Esophagus mucosa (tissue), 1 donor: ENCODE measurements at places on chromosomes 1 and 21.
A peak's percentile ranks its signal among the peaks of the same experiment; 100 is the strongest.

DNA sequence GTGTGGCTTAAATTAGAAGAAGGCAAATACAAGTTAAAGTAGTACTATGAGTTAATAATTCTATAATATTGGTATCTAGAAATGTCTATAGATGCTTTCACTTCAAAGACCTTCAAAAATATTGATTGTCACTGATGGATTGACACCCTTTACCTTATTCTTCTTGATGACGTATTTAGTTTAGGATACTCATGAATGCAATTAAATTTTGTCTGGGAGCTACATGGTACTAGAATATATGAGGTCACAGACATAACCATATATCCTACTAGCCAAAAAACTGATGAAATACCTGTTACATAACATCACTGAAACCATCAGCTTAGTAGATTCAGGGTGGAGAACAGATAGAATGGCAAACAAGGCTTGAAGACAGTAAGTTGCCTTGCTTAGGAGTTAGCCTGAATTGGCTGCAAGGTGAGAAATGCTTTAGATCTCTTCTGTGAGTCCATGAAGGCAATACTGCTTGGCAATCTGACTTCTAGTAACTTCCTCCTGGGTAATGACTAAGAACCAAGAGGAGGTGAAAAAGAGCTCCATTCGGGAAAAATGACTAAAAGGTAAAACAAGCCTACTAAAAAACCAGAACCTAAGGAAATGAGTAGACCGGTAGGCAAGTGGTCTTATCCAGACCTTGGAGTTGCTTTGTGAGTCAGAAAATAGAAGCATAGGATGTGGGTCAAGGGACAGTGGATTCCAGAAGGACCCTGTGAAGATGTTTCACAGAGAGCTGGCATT lies 16.9 kb upstream of the ARHGAP29 start:
- no peak for ATAC-seq

GRCh38 chr1:203517426-203518110 lies 23.6 kb downstream of the OPTC start:
- peak; percentile 30 for ATAC-seq

DNA sequence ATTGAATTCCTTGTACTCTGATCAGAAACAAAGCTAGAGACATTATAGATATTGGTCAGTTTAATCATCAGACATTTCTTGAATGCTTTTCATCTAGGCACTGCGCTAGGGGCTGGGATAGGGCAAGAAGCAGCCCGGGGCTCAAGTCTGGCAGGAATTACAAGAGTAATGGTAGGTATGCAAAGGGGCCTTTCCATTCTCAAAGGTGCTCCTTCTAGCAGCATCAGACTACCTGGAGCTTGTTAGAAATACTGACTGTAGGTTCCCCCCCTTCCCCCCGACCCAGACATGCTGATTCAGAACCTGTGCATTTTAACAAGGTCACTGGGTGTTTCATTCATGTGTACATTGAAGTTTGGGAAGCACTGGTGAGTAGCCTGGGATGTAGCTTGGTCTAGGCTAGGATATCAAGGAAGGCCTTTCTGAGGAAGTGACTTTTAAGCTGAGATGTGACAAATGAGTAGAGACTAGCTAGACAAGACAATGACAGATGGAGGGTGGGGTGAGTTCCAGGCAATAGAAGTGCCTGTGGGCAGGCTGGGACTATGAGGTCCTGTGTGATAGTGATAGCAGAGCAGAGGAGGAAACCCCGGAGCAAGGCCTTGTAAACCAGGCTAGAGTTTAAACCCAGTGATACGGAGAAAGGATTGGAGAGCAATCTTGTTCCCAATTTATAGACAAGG lies 26.3 kb downstream of the NFASC start:
- no peak for ATAC-seq

DNA sequence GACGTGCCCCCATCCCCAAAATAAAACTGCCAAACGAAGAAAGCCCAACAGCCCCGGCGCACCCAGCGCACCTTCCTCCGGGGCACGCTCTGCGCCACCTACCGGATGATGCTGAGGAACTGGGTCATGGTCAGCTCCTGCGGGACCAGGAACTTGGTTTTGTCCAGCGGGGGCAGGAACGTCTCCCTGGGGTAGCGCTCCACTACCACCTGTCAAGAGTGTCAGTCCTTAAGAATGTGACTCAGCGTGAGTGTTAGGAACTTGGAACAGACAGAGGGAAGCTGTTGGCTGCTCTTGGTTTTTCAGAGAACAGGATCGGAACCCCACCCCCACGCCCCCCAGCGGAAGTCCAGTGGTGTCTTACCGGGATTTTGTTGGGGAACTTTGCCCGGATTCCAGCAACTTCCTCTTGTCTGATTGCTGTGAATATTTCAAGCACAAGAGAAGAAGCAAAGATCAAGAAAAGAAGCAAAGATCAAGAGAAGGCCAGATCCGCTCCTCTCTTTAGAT lies 431 bp downstream of the MAP1LC3C start:
- ATAC-seq: peak; percentile 67

GRCh38 chr21:33412832-33413519 lies 9.8 kb downstream of the IFNGR2 start:
- peak; percentile 3 for ATAC-seq

- ATAC-seq: no peak
Measured at GRCh38 chr1:112643080-112643479, 23.4 kb downstream of the CAPZA1 start.

GRCh38 chr1:53606651-53607051 lies 132.3 kb downstream of the GLIS1 start:
- ATAC-seq: no peak

- no peak for ATAC-seq
Measured at GRCh38 chr1:32592943-32593342, 53.7 kb downstream of the ZBTB8A start.

DNA sequence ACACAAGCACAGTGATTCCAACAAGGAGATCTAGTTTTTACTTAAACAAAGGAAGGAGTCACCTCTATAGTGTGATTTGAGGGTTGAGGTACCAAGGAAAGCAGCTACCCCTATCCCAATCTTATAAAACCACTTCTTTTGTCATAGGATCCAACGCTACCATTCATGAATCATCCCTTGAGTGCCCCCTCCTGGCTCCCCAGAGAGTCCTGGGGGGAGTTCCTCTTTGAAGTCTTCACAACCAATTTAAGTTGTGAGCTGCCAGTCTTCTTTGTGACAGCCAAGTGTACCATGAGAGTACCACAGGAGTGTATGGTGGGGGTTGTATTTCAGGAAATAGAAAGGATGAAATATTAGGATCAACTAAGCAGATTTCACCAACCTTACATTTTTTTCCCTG lies 39.1 kb upstream of the NHLH2 start:
- no peak for ATAC-seq

- ATAC-seq: no peak
Measured at GRCh38 chr1:15543589-15544568, 17.2 kb downstream of the DNAJC16 start.

DNA sequence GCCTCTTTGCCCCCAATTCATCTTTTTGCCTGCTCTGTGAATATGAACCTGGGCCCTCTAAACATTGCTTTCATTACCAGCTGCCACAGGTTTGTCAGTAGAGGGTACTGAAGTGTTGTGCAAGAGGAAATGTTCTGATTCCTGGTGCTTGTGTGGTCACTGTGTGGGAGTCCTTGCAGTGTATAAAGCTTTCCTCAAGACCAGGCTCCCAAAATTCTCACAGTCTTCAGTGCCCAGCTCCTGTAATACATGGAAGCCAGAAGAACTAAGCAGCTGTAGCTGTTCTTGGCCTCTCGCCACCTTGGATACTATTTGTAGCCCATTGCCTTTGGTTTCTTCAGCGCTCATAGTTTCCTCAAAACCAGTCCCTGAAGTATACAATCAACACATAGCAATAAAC lies 1046.2 kb downstream of the BRINP3 start:
- no peak for ATAC-seq

GRCh38 chr1:107365527-107366240 lies 224.8 kb downstream of the NTNG1 start:
- no peak for ATAC-seq

- ATAC-seq: no peak
Measured at GRCh38 chr1:153337980-153338853, 10.4 kb downstream of the PGLYRP4 start.

DNA sequence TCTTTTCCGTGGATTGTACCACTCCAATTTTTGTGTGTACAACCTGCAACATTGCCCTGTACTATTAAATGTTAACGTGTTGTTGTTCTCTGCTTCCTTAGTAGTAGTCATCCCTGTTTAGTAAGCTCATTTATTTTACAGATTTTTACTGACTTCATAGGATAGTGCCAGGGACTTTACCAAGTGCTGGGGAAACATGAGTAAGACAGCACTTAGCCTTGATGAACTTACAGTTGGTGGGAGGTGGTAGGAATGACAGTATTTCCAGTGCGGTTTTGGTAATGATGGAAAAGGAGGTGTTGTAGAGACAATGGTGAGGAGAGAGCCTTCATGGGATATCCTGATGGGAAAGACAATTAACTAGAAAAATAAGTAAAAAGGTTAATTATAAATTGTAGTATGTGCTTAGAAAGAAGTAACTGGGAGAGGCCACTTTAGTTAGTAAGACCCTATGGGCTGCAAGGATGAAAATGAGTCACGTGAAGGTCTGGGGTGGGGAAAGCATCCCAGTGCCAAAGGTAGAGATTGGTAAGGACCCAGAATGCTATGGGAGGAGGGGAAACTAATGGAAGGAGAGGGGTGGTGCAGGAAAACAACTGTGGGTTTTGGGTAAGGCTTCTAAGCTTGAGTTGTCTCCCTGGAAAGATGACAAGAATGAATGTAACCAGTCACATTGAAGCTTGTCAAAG lies 1.7 kb downstream of the RLF start:
- ATAC-seq: no peak

GRCh38 chr21:34822942-34823341 lies 154.1 kb downstream of the CLIC6 start:
- ATAC-seq: peak; percentile 89

DNA sequence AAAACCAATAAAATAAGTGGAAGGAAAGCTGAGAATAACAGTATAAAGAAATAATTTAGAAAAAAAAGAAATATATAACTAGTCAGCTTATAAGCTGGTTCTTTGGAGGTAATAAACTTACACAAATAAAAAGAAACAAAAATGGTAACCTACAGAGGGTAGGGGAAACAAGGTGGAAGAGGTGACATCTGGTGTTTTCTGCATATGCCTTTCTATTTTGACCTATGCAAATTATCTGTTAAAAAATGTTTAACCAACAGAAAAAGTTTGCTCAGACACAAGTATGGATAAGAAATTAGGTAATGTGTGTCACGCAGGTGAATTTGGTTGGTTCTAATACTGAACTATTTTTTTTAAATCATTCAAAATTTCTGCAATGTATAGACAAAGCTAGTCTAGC lies 53.6 kb upstream of the DMRTA2 start:
- ATAC-seq: no peak

GRCh38 chr1:5901150-5901549 lies 91.1 kb downstream of the NPHP4 start:
- peak; percentile 57 for ATAC-seq

DNA sequence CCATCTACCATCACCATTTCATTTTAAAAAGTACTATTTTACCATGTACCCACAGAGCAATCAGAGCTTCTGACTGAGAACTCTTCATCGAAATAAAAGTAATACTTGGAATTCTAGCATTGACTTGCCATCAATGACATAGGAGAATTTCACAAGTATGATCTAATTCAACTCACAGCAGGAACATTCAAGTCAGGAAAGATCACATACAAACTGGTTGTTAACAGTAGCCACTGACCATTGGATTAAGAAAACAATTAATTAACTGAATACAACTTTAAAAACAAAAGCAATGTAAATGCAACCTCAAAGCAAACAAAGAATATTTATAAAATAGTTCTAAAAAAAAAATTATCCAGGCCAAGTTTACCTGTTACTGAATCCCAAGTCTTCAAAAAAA lies 18.8 kb downstream of the RNF115 start:
- no peak for ATAC-seq

DNA sequence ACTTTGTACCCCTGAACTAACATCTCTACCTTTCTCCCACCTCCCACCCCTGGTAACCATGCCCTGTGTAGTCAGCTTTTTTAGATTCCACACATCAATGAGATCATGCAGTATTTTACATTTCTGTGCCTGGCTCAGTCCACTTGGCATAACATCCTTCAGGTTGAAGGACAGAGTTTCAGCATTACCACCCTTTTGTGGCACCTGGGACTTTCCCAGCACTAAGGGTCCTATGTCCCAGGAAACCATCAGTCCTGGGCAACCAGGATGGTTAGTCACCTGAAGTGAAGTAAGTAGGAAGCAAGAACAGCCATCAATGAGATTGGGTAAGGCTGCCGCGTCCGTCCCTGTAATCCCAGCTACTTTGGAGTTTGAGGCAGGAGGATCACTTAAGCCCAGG lies 370.6 kb downstream of the SIPA1L2 start:
- no peak for ATAC-seq

GRCh38 chr1:227889863-227890405 lies 57.8 kb downstream of the WNT9A start:
- ATAC-seq: no peak

GRCh38 chr21:41280115-41280919 lies 36.3 kb upstream of the FAM3B start:
- ATAC-seq: no peak
